Lower lobe of right lung (tissue), 2 donors: ENCODE measurements at places on chromosomes 4 and X. TPM values are rescaled to one million over a fixed set of nuclear protein-coding genes. Genes with fewer than 3 reads are reported as not detected.

The ATP1B4 gene
- not detected for total RNA-seq

The JCHAIN gene
- 191 TPM for total RNA-seq

DNA sequence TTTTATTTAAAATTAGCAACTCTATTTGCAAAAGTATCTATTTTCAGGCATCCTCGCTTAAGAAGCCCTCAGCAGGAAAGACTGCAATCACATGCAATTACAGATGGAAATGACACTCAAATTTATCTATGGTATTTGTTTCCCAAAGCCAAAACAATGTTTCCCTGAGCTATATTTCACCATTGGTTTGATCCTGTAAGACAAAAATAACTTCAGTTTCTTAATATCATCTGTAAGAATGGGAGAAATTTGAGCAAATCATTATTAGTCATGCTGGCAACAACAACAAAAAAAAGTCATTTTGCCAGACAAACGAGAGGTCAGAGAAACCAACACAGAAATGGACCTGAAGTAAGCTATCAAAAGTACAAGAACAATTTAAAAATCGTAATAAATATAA, 204.1 kb downstream of the NR3C2 start:
- no peak for DNase-seq

GRCh38 chrX:69015564-69016292, 149.5 kb downstream of the PJA1 start:
- no peak for DNase-seq

DNA sequence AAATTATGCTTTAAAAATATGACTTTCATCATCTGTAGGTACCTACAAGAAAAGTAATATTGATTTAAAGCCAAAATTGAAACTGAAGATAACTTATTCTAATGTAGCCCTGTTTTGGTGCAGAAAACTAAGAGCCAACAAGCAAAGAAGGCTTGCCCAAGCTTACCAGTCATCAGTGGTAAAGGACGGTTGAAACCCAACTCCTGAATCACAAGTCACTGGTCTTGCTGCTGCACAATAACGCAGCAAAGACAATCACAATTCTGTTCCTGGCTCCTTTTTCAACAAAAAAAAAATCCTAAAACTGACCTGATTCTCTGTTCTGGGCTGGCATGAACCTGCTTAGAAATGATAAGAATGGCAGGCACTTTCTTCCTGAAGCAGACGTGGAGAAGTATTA, 34.5 kb downstream of the WDFY3 start:
- DNase-seq = no peak

The ARHGEF6 gene
- 33.7 TPM for total RNA-seq

GRCh38 chr4:14583752-14584151, 418.5 kb upstream of the CPEB2 start:
- DNase-seq = no peak

The AFF2 gene
- total RNA-seq = 10.9 TPM

DNA sequence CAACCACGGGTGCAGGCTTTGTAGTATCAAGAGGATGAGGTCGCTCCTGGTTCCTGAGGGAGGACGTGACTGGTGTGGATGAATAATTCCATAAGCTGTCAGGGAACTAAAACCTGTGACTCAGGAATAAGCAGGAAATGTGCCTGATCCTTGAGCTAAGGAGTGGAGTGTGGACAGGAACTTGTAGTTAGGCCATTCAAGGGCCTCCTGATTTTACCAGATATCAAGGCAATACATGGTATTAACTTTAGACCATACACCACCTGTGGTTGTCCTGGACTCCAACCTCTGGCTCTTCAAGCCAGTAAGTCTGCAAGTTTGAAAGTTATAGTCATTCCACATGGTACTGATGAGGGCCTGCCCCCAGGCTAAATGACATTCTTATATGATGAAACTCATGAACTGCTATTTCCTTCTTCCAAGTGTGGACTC, 12.1 kb upstream of the ING2 start:
- no peak for DNase-seq

DNA sequence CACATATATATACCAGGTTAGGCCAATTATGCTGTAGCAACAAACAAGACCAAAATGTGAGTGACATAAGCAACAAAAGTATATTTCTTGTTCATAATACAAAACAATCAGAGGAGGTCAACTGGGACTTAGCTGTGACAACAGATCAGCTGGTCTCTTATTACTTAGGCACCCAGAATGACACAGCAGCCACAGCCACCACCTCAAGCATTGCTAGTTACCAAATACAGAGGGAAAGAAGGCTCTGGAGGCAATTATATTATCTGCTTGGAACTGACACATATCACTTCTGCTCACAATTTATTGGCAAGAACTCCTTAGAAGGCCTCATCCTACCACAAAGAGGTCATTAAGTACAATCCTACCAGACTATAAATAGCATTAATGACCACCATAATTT, 15.2 kb downstream of the ATOH1 start:
- no peak for DNase-seq

- no peak for DNase-seq
Observed at GRCh38 chr4:113849771-113850170, 88.2 kb upstream of the CAMK2D start.

- no peak for DNase-seq
Observed at GRCh38 chr4:165476214-165477098, 97.6 kb downstream of the CPE start.

DNA sequence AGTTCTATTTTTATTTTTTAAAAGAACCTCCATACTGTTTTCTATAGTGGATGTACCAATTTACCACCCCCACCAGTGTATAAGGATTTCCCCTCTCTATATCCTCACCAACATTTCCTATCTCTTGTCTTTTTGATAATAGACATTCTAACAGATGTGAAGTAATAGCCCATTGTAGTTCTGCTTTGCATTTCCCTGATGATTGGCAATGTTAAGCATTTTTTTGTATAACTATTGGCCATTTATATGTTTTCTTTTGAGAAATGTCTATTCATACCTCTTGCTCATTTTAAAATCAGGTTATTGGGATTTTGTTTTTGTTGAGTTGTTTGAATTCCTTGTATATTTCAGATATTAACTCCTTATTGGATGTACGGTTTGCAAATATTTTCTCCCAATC, 251.1 kb upstream of the HTR2C start:
- no peak for DNase-seq
